Substantia nigra (tissue), 51 donors: ENCODE measurements at places on chromosomes 11 and 22.
A peak's percentile ranks its signal among the peaks of the same experiment; 100 is the strongest.

DNA sequence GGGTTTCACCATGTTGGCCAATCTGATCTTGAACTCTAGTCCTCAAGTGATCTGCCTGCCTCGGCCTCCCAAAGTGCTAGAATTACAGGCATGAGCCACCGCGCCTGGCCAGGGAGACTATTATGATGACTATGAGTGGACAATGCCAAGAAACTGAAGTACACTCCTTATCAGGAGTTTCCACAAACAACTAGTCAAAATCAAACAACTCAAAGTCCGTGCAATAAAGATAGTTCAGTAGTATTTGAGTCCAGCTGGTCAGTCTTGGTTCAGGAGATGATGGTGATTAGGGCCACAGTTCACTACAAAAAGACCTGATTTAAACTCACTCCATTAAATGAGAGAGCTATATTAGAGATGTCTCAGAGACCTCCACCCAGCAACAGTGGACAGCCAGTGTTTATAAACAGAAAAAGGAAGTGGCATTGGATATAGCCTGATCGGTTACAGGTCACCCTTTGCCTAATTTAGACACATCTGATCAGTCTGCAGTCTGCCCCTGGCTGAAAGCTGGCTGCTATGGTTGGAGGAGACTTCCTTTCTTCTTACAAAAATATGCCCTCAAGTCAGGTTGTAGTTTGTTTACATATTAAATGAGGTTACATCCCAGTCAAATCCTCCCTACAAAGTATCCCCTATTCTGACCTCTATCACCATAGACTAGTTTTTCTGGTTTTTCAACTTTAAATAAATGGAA lies 17.0 kb downstream of the CD3E start:
- DNase-seq = no peak

GRCh38 chr11:2892967-2893528 lies 7.5 kb upstream of the CDKN1C start:
- no peak for DNase-seq

DNA sequence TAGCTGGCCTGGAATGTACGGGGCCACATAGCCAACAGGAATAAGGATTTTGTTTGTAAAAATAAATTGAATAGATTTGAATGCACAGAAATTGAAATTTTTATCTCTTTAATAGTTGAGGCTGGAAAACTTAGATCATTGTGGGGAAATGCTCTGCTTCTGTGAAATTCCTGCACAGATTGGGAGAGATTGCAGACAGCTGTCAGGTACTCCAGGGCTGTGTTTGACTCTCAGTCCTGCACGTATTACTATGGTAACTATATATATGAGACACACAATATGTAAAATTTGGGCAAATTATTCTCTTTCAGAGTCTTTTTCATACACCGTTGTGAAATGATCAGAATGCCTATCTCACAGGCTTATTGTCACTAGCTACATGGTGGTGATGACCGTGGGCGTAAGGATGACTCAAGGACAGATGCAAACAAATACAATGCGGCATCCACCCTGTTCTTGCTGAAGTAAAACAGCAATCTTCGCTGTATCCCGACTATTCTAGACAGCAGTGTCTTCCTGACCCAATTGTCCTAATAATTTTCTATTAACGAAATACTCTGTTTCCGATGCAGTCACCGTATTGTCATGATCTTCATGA lies 79.4 kb downstream of the ZC3H12C start:
- no peak for DNase-seq

- no peak for DNase-seq
These were observed 570.6 kb downstream of the INSC start for GRCh38 chr11:15685306-15685705.

DNA sequence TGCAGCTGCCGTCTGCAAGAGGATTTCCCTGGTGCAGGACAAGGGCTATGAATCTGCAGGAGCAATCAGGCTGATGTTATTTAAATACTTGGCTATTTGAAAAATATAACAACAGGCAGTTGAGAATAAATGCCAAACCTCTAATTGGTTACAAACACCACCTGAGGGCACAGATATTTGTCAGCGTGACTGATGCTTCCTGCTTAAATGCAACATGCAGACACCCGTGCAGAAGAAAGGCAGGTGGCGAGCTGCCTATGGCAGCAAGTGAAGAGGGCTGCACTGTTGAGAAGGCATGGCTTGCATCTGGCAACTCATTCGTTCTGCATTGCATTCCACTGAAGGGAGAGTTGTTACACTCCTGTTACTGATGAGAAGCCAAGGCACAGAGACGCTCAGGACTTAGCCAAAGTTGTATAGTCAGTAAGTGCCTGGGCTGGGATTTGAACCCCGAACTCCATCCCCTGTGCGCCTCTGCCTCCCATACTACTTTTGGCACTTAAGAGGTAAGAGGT lies 350.6 kb downstream of the TENM4 start:
- DNase-seq = no peak

DNA sequence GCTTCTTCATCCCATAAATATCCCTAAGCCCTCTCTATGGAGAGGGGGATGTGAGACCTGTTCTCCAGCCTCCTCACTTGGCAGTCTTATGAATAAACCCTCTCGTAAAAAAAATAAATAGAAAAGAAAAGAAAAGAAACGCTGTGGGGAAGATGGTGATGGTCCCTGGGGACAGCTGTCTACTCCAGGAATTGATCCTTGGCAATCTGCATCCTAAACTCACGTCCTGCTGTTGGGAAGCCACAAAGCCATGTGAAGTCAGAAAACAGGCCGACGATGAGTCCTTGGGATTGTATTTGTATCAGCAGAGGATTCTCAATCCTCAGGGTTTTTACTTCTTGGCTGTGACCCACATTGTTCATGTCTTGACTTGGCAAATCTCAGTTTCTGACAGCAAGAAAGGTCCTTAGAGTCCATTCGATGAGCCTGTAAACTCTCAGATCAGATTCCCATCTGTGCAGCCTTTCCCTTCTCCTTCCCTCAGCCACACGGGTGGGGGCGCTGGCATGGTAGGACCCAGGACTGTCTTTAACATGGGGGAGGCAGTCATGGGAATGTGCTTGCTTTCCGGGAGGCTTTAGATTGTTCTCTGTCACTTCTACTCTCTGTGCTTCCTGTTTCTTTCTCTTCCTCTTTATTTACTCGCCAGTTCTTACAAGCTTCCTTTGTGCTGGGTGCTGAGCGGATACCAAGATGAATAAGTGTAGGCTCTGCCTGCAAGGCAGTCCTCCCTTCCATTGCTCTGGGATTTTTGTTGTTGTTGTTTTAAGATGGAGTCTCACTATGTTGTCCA lies 24.9 kb downstream of the TCP11L1 start:
- DNase-seq = peak; percentile 6

DNA sequence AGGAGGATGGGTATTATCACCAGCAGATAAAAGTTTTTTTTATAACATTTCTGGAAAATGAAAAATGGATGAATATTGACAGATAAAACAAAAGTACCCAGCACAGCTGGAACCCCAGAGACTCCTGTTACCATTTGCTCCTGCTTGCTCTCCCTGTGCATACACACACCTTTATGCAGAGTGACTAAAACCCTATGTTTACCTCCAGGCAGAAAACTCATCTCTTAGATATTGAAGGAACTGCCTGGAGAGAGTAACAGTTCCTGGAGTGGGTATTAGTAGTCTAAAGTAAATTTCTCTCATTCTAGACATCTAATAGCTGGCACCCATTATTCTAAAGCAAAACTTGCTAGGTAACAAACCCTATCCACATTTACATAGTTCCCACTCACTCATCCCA lies 38.0 kb downstream of the CYP2R1 start:
- DNase-seq = no peak

- no peak for DNase-seq
These were observed 261.5 kb downstream of the BRD1 start for GRCh38 chr22:49566141-49566541.

DNA sequence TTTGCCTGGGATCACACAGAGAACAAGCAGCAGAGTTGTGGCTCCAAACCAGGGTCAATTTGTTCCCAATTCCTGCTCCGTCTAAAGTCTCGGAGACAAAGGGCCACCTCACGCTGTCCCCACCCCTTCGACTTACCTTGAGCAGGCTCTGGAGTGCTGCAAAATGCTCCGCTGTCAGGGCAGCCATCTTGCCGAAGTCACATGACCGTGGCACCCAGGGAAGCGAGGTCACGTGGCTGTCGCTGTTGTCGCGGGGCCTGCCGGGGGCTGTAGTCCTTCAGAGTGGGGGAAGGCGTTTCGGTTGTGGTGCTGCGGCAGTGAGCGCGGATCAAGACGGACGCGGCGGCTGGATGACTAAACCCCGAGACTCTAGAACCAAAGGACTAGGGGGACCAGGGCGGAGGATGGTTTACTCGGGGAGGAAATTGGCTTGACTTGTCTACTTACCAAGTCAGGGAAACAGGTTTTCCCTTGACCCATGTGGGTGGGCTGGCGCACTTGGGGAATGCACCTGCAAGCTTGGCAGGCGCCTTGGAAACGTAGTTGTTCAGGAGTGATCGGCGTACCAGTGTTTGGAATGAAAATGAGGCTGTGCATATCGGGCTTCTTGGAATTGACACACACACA lies at the start of gene COMMD9:
Gene COMMD9, minus strand, starts transcription at position 199 of the 627 bp plus-strand sequence. Its CDS starts 12 bp downstream, at position 187.
- DNase-seq = peak; percentile 94

DNA sequence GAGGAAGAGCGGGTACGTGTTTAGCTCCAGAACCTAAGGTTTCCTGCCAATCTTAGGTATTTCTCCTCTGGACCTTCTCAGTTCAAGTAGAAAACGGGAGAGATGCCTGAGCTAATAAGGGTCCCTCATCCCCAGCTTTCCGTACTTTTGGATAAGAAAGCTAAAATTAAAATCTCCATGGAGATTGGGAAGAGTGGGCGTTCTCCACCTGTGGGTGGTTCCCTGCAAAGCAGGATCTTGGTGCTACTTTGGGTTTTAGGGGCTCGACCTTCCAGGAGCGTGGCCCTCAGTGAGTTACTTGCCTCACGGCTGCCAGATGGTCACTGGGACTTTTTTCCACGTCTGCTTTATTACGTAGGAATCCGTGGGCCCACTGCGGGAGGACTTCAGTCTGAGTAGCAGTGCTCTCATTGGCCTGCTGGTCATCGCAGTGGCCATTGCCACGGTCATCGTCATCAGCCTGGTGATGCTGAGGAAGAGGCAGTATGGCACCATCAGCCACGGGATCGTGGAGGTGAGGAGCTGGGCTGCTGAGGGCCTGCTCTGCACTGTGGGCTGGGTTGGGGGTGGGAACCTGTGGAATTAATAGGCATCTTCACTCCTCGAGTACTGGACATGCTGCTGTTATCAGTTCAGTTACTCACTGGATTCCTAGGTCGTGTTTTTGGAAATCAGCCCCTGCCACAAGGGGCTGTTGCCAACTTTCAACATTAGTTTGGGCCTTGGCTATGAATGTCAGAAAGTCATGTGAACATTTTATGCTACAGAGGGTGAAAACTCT lies 17.8 kb upstream of the ST14 start:
- DNase-seq = no peak

DNA sequence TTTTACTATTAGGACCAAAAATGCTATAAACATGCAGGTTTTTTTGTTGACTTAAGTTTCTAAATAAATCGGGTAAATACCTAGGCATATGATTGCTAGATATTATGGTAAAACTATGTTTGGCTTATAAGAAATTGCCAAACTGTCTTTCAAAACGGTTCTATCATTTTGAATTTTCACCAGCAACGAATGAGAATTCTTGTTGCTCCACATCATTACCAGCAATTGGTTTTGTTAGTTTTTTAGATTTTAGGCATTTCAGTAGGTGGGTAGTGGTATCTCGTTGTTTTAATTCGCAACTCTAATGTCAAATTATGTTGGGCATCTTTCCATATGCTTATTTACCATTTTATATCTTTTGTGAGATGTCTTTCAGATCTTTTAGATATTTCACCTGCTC lies 510.2 kb downstream of the JRKL start:
- no peak for DNase-seq

GRCh38 chr22:36325154-36326031 lies 62.4 kb downstream of the MYH9 start:
- DNase-seq = no peak

GRCh38 chr22:45238957-45239680 lies 1.6 kb downstream of the KIAA0930 start:
- DNase-seq = no peak

DNA sequence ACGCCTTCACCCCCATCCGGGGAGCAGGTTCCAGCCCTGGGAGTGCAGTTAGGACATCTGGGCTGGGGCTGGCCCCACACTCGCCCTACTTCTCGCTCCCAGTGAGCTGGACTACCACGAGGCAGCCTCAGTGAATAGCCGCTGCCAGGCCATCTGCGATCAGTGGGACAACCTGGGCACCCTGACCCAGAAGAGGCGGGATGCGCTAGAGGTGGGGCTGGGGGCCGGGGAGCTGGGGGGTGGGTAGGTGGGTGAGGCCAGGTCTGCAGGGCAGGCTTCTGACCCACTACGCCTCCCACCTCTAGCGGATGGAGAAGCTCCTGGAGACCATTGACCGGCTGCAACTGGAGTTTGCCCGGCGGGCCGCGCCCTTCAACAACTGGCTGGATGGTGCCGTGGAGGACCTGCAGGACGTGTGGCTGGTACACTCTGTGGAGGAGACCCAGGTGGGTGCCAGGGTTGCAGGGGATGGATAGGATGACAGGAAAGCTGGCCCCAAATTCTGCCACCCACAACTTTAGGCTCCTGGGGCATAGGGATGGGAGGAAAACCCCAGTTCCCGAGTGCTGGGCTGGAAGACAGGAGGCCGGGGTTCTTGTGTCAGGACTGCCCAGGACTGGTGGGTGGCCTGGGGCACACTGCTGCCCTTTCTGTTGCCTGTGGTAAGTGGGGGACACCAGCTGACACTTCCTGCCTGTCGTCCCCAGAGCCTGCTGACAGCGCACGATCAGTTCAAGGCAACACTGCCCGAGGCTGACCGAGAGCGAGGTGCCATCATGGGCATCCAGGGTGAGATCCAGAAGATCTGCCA lies 8.3 kb downstream of the CTSF start:
- DNase-seq = no peak
